T1000 (cell line): ENCODE measurements at places on chromosomes 11 and 22.

GRCh38 chr11:46134540-46134939 is 13.3 kb upstream of the PHF21A start:
- no peak for DNase-seq

DNA sequence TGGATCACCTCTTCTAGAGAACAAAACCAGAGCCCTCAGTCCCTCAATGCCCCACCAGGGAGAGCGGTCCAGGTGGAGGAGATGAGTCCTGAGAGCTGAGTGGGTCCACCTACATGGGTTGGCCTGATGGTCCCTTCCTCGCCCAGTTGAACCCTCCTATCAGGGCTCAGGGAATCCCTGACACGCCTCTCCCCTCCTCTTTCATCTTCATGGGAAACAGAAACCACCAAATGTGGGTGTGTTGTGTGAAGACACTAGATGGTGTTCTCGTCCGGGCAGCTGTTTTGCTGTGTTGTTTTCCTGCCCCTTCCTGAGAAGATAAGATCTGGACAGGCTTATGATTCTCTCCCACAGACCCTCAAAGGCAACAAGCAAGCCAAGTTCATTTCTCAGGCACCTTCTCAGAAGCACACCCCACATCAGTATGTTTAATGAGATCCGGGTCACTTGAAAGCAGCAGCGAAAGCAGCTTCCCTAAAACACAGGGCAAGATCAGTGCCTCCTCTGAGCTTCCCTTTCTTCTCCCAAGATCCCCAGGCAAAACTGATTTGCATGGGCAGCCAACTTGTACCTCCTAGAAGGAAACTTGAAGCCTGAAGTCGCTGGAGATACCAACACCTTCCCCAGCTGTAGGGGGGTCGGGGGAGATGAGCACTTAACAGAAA is 35.3 kb upstream of the POU2AF1 start:
- no peak for DNase-seq

DNA sequence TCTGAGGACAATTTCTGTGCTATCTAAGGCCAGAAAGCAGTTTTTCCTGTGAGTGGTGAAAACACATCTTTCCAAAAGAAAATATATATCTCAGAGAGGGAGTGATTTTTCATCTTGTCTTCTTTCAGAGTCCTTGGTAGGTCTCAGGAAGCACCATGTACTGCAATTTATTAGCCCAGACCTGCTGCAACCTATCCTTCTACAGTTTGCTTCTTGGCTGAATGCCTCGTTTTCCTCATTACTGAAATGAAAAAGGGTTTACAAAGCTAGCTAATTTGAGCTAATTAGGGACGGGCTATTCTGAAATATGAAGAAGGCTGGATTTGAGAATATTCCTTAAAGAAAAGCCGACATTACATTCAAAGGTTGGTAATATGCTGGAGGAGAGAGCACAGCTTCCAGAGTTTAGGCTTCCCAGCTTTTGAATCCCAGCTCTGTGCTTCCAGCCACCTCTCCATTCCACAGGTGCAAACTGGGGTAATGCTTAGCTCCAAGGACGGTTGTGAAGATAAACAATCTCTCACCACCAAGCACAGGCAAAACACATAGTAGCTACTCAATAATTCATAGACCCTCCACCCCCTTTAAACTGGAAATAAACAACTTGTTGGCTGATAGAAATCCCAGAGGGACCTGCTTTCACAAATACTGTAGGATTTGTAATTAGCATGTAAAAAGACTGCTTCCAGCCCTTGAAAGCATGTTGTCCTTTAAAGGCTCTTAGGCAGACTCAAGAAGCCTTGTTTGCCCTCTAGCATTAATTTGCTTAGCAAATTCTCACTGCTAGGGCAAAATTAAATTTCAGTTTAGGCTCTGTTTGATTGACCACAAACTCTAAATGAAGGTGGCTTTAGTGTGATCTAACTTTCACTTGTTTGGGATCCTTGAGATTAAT is 24.5 kb upstream of the SESN3 start:
- no peak for DNase-seq

- DNase-seq, result no peak
These were observed 282.3 kb upstream of the CTSC start for GRCh38 chr11:88619656-88620385.

DNA sequence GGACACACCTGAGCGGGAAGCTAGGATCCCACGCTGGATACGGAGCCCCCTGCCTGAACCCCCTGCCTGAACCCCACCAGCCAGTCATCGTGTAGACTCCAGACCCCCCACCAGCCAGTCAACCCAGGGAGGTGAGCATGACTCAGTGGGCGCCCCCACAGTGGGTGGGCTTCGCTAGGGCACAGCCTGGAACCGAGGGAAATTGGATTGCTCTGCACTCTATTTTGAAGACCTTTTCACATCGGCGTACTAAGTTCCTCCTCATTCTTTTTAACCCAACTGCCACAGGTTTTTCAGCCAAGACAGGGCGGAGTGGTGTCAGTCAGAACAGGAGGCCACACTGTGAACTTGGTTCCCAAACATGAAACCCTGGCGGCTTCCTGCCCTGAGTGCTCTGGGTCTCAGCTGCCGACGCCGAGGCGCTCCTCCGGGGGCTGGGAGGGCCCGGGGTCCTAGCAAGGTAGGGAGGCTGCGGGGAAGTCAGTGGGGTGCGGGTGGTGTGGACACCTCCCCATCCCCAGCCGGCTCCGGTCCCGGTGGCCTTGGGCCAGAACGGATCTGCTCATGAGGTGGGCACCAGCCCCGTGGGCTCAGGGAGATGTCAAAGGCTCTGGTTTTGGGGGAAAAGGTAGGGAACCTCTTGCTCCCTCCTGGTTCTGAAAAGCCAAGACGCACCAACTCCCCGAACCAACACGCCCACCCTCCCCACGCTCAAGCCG is 57.0 kb downstream of the BRD1 start:
- no peak for DNase-seq

DNA sequence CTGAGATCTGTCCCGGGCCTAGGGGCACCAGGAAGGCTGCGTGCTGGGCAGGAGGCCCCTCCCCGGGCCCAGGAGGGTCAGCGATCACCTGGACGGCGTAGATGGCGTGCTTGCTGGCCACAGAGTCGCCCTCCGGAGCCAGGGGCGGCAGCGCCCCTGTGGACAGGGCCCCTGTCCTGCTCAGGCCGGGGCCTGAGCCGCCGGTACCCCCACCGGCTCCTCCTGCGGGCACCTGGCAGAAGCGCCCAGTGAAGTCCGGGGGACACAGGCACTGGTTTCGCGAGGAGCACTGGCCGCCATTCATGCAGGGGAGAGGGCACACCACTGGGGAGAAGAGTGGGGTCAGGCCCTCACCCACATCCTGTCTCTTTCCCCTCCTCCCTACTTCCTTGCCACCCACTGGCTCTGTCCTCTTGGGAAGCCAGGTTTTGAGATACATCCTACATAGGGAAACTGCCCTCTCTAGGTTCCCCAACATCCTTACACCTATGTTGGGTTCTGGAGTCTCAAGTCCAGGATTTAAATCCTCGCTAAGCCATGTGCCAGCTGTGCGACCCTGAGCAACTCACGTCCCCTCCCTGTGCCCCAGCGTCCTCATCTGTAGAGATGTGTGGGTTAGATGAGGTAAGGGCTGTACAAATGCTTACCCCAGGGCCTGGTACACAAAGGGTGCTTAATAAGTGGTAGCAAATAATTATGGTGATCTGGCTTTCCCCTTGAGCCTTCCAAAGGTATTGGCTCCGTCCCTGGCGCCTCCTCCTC is 3.9 kb downstream of the LTBP3 start:
- no peak for DNase-seq

GRCh38 chr11:22543261-22543660 is 82.4 kb downstream of the FANCF start:
- DNase-seq, result no peak

DNA sequence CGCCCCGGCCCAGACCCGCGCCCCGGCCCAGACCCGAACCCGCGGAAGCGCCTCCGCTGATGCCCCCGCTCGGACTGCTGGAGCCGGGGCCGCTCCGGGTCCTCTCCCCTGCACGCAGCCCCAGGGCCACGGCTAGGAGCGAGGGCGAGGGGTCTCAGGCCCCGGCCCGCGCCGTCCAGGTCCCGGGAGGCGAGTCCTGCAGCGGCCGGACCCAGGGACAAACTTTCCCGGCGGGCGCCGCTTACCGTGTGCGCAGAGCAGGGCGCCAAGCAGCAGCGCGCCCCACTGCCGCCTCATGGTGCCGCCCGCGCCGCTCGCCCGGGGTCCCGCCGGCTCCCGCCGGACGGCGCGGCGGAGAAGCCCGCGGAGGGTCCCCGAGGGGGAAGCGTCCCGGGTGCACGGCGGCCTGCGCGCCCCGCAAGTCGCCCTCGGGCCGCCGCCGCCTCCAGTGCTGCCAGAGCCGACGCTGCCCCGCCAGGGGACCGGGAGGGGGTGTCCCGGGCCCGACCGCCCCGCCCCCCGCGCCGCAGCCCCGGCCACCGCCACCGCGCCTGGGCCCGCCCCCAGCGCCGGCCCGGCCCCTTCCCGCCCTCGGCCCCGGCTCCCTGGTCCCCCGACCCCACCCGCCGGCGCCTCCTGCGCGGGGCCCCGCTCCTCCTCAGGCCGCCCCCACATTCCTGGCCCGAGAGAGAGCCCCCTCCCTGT is at the start of gene LRP4:
TSS of gene LRP4 (minus strand) at position 468 of the 705 bp plus-strand sequence. CDS start at position 297, 171 bp downstream.
- no peak for DNase-seq

- DNase-seq, result no peak
These were observed 30.5 kb upstream of the PLET1 start for GRCh38 chr11:112291191-112291590.

GRCh38 chr11:67435727-67436458 is 1.6 kb downstream of the PTPRCAP start:
- DNase-seq, result no peak

DNA sequence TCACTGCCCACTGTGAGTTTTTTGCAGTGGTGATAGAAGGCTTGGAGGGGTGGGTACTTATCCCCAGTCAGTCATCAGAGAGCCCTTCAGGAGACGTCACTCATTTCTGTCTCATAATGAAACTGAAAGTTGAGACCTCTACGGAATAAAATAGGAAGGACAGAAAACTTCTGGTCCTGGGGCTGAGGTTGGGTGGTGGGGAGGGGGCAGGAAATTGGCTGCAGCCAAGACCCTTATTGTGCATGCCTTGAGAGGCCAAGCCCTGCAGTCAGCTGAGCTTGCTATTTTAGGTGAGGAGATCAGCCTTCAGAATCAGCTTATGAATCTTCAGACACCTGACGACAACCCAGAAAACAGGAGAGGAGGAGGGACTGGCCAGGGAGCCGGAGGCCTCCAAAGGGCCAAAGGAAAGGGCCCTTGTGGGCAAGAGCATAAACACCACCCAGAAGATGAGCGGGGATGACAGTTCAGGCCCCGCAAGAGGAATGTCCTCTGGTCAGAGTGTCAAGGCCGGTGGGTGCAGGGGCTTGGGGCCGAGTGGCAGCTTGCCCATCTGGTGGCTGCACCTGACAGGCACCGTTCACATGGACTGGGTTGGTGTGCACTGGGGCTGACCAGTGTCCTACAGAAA is 17.9 kb upstream of the ADA2 start:
- DNase-seq, result no peak

- no peak for DNase-seq
These were observed 71.8 kb downstream of the ADAMTS15 start for GRCh38 chr11:130520271-130520671.

DNA sequence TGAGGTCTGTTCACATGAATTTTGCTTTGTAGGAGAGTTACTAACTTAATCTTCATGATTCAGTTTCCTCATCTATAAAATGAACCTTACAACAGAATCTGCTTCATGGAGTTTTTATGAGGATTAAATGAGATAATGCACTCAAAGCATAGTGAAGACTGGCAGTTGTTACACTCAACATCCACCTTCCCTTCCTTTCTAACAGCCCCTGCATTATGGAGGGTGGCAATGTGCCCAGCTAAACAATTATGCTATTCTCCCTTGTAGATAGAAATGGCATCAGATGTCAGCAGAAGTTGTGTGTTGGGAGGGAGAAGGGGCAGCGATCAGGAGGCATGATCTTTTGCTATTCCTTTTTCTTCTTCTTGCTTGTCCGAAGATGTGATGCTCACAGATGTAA is 6.5 kb downstream of the POU2AF1 start:
- DNase-seq, result no peak

DNA sequence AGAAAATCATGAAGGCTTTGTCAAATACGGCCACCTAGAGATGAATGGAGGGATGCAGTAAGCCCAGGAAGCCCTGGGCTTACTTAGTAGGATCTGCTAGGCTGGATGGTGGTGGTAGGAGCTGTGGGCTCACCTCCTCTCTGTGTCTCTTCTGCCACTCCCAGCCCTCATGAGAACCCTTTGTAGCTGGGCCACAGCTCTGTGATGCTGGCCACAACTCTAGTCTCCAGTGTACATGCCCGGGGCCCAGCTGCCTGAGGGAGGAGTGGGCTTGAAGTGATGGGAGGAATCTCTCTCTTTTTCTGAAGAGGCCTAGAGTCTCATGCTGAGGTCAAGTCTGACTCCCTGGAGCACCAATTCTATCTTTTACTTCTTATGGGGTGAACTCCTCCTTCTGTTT is 32.4 kb upstream of the SYT13 start:
- no peak for DNase-seq
